ENCODE measurements at places on chromosomes 5 and 9.
A peak's percentile ranks its signal among the peaks of the same experiment; 100 is the strongest.

DNA sequence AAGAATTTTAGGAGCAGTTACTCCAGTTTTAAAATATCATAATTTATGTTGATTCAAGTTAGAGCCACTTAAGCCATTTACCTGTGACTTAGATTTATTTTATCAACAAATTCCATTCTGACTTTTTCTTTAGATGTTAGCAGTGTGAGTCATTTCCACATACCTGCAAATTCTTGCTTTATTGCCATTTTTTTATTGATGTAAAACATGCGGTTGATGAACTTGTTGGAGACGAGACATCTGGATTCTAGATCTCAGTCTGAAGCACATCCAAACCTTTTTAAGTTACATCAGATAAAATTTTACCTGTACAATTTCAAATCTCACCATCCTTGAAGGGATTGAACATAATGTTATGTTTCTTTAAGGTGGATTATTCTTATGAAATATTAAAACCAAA, 240.9 kb downstream of the IRX1 start:
- no peak for DNase-seq

GRCh38 chr5:29414681-29415080, 1778.8 kb upstream of the CDH6 start:
- no peak for DNase-seq

- peak; percentile 63 for DNase-seq
These were observed 150.3 kb downstream of the GPBP1 start for GRCh38 chr5:57324181-57324580.

DNA sequence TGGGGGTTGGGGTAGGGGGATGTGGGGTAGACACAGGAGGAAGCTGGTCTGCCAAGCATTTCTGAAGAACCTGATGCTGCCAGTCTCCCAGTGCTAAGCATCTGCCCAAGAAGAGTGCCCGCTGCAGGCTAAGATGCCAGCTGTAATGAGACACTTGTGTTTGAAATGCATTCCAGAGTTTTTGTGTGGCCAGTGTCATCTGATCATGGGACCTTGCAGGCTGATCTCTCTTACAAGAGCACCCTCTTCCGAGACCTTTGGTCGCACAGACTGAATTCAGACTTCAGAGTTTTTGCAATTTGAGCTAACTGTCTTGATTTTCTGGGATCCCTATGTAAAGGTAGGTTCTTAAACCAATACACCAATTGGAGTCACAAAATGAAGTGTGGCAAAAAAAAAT, 58.1 kb downstream of the DENND1A start:
- no peak for DNase-seq

Data from activated naive CD4-positive, alpha-beta T cell treated with anti-CD3 and anti-CD28 coated beads for 36 hours (primary cell).